Stimulated activated CD8-positive, alpha-beta memory T cell treated with anti-CD3 and anti-CD28 coated beads, Interleukin-4, amount 100 ng/mL, for 1 hour (primary cell): ENCODE measurements at places on chromosomes 11 and 22.

GRCh38 chr22:49042066-49042465, 785.6 kb downstream of the BRD1 start:
- DNase-seq = no peak

GRCh38 chr22:29311464-29312217, 3.9 kb downstream of the RASL10A start:
- DNase-seq = no peak

DNA sequence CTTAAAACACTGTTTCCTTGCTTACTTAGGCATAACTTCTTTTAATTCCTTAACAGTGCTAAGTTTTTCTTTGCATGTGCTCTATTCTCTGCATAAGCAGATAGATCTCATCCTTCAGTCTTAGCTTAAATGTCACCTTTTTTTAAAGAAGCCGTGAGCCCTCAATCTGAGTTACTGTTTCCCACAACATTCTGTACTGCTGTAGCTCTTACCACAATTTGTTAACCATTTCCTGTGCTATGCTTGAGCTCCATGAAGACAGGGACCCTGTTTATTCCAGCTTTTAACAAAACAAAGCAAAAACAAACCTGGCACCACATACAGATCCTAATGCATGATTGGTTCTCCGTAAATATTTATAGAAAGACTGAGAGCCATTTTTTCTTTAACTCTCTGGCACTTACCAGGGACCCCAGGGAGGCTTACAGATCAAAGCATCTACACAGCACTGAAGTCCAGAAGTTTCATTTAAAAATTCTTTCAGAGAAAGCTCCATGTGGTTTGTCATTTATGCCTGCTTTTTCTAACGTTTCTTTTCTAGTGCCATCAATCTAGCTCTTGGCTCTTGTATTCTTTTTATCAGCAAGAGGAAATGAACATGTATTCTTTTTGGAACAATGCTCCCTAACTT, 74.9 kb downstream of the DYNC2H1 start:
- DNase-seq = no peak

- no peak for DNase-seq
These were observed 729.3 kb downstream of the NTM start for GRCh38 chr11:132099692-132100091.

DNA sequence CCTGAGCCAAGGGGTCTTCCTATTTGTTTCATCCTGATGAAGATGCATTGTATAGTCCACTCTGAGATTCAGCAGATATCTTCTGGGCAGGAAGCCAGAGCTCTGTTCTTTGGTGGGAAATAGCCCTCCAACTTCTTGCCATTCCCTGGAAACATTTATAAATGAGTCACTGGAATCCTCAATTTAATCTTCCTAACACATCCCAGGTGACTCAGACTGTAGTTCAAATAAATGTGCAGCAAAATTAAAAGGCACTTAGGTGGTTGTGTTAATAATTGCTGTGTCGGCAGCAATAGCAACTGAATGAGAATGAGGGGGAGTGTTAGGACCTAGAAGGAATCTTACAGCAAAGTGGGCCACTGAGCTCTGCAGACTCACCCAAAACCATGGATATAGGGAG, 108.6 kb downstream of the INSC start:
- no peak for DNase-seq

GRCh38 chr11:63939397-63939891, 642 bp downstream of the NAA40 start:
- DNase-seq = no peak

DNA sequence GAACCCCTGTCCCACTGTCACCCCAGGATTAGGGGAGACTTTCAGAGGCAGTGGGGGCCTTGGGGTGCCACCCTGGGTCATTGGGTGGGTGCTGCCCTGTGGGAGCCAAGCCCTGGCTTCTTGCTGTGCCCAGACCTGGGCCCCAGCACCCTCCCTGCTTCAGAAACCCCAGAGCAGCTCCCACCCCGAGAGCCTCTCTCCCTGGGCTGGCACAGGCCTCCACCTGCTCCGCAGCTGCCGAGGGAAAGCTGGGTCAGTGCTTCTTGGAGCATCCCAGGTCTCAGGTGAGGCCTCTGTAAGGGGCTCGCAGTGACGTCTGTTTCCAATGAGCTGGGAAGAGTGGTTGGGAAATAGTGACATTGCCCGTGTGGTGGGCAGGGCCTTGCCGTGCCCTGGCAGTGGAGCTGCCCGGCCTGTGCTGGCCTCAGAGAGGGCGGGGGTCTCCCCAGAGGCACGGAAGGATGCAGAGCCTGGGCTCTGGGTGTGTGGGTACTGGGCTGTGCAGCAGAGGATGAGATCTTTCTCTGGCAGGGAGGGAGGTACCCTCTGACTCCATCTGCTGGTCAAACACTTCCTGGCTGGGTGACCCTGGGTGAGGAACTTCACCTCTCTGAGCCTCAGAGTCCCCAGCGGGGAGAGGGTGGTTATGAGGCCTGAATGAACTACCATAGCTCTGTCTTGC, 23.0 kb downstream of the C22orf23 start:
- DNase-seq = no peak

DNA sequence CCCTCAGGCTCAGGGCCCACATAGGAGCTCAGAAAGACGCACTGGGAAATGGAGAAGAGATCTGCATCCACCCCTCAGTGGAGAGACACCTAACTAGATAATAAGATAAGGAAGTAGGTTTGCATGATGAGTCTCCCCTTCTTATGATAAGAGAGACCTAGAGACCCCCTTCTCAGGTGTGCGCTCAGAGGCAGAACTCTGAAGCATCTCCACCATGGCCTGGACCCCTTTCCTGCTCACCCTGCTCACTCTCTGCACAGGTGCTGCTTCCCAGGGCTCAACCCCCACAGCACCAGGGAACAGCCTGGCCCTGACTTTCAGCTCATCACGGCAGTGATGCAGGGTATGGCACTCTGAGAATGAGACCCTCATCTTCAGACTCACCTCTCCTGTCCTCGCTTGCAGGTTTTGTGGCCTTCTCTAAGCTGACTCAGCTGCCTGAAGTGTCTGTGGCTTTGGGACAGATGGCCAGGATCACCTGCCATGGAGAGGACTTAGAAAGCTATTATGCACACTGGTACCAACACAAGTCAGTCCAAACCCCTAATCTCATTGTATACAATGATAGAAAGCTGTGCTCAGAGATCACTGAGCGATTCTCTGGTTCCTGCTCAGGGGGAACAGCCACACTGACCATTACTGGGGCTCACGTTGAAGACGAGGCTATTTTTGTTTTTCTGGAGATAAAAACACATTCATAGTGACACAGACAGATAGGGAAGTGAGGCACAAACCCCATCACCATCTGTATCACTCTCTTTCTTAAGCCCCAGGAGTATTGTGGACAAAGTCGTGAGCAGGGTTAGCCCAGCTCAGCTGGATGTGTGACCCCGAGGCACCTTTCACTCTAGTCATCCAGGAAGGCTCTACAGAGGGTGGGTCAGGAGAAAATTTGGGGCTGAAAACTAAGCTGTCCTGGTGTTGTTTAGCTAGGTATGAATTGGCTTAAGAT, 29.7 kb upstream of the IGLL5 start:
- DNase-seq = no peak

- no peak for DNase-seq
These were observed 19.7 kb upstream of the CDC42EP2 start for GRCh38 chr11:65295001-65295400.

DNA sequence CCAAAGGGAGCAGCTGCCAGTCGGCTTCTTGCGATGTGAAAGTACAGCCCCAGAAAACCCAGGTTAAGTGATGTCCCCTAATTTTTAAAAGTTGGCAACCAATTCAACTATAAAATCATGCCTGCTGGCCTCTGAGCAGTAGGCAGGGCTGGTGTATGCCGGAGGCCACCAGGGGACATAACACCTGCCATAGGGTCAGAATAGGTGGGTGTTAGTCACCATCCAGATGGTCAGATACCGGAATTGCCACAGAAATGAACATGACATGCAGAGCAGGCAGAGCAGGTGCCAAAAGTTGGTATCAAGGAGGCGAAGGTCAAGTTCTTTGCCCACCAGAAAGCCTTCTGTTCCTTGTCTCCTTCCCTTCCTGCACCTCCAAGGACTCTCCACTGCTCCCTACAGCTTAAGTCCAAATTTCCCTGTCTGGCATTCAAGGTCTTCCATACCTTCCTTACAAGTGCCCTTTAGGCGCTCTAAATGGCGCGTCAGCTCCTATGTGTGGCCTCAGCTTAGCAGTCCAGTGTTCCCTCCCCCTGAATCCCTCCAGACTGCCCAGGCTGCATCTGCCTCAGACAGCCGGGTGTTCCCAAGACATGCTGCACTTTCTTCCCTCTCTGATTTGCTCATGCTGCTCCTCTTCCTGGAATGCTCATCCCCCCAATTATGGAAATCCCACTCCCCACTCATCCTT, 45.1 kb downstream of the PTPRJ start:
- DNase-seq = no peak

- no peak for DNase-seq
These were observed 1.8 kb downstream of the CELF1 start for GRCh38 chr11:47551086-47551485.

GRCh38 chr11:96197103-96197502, 145.9 kb downstream of the MAML2 start:
- DNase-seq = no peak

DNA sequence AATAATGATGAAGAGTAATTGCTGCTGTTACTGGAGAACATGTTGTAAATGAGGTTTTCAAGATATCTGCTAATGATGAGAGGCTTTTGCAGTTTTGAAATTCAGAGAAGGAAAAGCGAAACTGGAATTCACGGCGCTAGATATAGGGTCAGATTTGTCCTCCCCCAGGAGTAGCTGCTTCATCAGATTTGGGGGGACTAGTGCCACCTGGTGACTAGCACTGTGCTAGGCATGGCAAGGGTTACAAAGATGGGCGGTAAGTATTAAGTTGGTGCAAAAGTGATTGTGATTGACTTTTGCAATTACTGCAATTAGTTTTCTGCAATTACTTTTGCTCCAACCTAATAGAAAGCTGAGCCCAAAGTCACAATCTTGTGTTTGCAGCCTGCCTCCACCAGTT, 879.9 kb upstream of the TENM4 start:
- DNase-seq = no peak

GRCh38 chr11:74860743-74861142, 88.1 kb downstream of the XRRA1 start:
- no peak for DNase-seq

DNA sequence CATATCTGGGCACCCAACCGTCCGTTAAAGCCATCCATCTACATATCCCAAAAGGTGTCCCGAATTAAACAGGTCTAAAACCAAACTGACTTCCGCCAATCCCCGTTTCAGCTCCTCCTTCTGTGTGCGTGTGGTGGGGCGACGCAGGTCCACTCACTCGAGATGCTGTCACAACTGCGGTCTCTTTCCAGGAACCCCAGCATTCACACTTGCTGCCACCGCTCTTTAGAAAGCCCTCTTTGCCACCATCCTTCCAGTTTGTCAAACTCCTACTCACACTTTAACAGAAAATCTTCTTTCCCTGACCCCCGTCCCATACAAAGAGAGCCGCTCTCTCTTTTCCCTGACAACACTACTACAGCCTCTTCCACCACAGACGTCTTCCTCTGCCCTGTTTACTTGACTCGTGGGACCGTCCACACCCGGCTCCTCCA, 467 bp downstream of the ESS2 start:
- DNase-seq = no peak

GRCh38 chr11:130555251-130555841, 106.9 kb downstream of the ADAMTS15 start:
- no peak for DNase-seq

GRCh38 chr22:30511109-30511508, 5.6 kb upstream of the SEC14L4 start:
- no peak for DNase-seq

GRCh38 chr11:112174789-112175598, at the start of gene BCO2:
Gene BCO2 (plus strand): TSS chr11:112175512. CDS start chr11:112175602, 90 bp downstream.
- peak; percentile 12 for DNase-seq

- no peak for DNase-seq
These were observed 59.1 kb upstream of the POU2AF1 start for GRCh38 chr11:111438168-111438567.

DNA sequence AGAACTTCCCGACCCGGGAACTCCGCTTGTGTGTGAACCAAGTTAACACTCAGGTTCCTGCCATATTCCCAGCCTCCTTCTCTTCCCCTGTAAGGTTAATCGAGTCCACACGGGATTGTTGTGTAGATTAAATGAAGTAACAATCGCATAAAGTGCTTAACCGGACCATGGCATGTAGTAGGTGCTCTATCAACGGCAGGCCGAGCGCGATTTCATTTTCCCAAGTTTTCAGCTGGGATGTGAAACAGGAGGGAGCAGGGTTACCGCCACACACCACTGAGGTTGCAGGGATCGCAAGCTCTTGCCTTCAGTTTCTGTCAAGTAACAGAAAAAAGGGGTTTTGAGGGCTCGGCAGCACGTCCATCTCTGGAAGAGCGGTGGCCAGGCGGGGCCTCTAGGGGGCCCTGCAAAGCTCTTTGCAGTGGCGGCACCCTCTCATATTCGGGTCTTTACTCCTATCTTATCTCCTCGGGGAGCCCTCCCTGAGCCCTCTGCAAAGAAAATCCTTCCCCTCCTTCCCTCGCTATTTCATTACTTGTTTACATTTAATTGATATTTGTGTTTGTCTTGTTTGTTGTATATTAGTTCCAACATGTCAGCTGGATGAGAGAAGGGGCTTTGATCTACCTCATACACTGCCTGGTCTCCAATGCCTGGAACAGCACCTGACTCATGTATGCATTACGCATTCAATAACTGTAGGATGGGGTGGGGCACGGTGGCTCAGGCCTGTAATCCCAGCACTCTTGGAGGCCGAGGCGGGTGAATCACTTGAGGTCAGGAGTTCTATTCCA, 816 bp upstream of the PLEKHA7 start:
- no peak for DNase-seq

DNA sequence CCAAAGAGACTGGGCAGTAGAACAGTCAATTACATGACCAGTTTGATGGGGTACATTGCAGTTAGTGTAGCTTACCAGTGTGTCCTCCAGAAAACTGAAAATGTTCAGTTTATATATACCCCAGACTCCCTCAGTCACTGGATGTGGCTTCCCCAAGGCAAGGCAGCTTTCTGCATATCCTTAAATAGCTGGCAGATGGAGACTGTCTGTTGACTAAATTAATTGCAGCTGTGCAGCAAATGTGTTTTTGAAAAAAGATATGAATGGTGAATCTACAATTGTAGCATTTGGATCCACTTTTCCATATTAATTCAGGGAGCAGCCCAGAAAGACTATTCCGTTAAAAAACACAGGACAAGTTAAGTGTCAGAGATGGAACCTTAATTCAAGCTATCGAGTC, 565.1 kb upstream of the CCDC179 start:
- no peak for DNase-seq

DNA sequence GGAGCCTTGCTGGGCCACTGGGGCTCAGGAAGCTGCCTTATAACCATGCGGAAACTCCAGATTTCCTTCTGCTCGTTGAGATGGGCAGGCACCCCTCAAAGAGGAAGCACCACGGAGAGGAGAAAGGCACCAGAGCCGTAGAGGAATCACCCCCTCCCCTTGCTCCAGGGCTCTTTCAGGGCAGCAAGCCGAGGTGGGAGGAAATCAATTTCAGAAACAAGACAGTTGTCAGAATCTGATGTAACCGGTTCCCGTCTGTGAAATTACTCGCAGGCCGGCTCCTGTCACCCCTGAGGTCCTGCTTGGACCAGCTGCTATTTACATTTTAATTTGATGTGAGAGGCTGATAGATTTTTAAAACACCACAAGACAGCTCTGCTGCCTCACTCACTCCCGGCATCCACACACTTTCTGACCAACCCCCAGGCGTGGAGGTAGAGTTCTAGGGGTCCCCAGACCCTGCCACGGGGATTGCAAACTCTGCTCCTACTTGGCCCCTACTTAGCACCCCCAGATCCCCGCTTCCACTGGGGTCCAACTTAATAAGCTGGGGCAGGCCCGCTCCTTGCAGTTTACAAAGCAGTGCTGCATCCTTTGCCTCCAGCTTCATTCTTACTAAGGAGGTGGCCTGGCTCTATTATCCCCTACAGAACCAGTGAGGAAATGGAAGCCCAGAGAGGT, 162.5 kb downstream of the CEP164 start:
- no peak for DNase-seq

- no peak for DNase-seq
These were observed 36.1 kb upstream of the SCN3B start for GRCh38 chr11:123690485-123690884.
